A549 treated with Mapracorat at 1 μM for 4 hours (cell line): ENCODE measurements at places on chromosomes 5 and 9. TPM values are rescaled to one million over a fixed set of nuclear protein-coding genes. Genes with fewer than 3 reads are reported as not detected.

Gene LCP2
- total RNA-seq, result not detected in 5 replicates

Gene GLDC
- total RNA-seq, result 12.0 to 14.0 TPM (median 12.4 TPM) in 5 replicates

Gene PRSS3
- 11.8 to 13.5 TPM (median 12.6 TPM) in 5 replicates for total RNA-seq

Gene FABP6
- total RNA-seq, result 0.60 to 1.3 TPM (median 0.75 TPM) in 5 replicates

Gene OTP
- total RNA-seq, result 0.05 to 0.13 TPM (median 0.08 TPM) in 5 replicates

Gene FOXD4L3
- total RNA-seq, result 0.08 to 0.16 TPM (median 0.10 TPM) in 3 of 5 replicates, not detected in the others

Gene CARTPT
- total RNA-seq, result not detected in 5 replicates

Gene IL3
- not detected in 5 replicates for total RNA-seq

Gene EIF4E1B
- not detected in 5 replicates for total RNA-seq

Gene DNLZ
- total RNA-seq, result 22.3 to 44.7 TPM (median 37.5 TPM) in 5 replicates

Gene PCAT7
- 0.46 to 0.93 TPM (median 0.70 TPM) in 5 replicates for total RNA-seq

Gene SLC22A4
- 5.3 to 5.7 TPM (median 5.5 TPM) in 5 replicates for total RNA-seq

Gene ZBTB43
- total RNA-seq, result 7.2 to 10.4 TPM (median 7.4 TPM) in 5 replicates

Gene PCDHGA8
- 0.02 to 0.06 TPM (median 0.06 TPM) in 3 of 5 replicates, not detected in the others for total RNA-seq

Gene IQGAP2
- 1.2 to 2.4 TPM (median 1.8 TPM) in 5 replicates for total RNA-seq

Gene CDX1
- not detected in 5 replicates for total RNA-seq

Gene PCDHA9
- 0.02 TPM in 1 of 5 replicates, not detected in the others for total RNA-seq

Gene PAPPA
- 22.7 to 35.0 TPM (median 30.6 TPM) in 5 replicates for total RNA-seq

Gene CORO2A
- total RNA-seq, result 1.0 to 1.6 TPM (median 1.3 TPM) in 5 replicates
